MCF 10A (cell line): ENCODE measurements at places on chromosomes 12 and 14.

GRCh38 chr14:21536418-21537089 lies 10.4 kb upstream of the SALL2 start:
- DNase-seq, result no peak

- no peak for DNase-seq
Measured at GRCh38 chr12:640773-641172, 22.5 kb downstream of the NINJ2 start.

DNA sequence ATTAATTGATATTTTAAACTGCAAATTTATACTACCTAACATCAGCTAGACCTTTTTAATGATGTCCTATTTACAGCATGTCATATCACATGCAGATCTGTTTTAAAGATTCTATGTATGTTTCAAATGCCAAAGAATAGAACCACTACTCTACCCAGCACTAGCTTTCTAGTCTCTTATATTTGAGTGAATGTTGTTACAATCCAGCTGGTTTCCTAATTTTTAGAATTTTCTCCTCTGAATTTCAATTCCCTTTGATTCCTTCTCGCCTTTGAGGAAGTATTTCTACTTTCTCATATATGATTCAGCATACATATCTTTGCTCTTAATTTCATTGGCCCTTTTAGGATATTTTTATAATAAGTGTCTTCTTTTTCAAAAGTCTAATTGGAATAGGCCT lies 841.9 kb downstream of the TMTC2 start:
- DNase-seq, result no peak

- DNase-seq, result no peak
Measured at GRCh38 chr14:34682787-34683321, 31.5 kb downstream of the CFL2 start.

- DNase-seq, result no peak
Measured at GRCh38 chr14:93271111-93271510, 61.7 kb downstream of the BTBD7 start.

DNA sequence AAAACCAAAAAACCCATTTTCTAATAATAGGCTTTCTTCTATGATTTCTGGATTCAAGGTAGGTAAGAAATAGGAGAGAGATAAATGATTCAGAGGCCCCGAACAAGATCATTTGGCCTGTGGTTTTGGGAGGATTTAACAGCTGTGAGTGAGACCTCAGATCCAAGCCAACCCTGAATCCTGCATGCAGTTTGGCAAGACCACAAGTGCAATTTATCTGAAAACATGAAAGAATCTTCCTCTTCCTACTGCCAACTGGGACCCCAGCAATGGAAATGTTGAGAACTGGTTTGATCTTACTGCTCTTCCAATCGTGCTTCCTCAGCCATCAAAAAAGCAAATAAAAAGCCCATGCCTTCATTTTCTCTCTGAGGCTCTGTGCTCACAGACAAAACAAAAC lies 519.7 kb upstream of the TBX3 start:
- no peak for DNase-seq
